H1 (cell line): ENCODE measurements at places on chromosomes 7 and 10.

- DNase-seq = no peak
These were observed 102.3 kb downstream of the MKX start for GRCh38 chr10:27643301-27643700.

DNA sequence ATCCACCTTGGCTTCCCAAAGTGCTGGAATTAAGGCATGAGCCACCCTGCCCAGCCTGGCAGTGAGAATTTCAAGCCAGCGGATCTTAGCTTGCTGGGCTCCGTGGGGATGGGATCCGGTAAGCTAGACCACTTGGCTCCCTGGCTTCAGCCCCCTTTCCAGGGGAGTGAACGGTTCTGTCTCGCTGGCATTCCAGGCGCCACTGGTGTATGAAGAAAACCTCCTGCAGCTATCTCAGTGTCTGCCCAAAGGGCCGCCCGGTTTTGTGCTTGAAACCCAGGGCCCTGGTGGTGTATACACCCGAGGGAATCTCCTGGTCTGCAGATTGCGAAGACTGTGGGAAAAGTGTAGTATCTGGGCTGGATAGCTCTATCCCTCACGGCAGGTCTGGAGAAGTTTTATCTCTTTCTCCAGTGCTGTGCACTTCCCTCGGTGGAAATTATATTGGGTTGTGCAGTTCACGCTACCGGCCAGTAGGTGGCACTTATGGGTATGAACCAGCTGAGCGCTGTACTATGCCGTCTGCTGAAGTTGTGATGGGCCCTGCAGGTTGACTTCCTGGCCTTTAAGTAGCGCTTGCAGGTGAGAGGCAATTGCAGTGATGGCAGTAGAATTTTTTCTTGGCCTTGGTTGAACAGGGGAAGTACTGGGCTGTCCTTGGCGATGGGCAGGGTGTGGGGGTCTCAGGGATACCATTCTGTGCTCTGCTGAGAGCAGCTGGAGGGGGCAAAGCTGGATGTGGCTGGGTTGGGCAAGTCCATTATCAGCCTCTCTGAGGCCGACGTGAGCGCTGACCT lies 138.0 kb upstream of the MTPN start:
- peak; percentile 31 for DNase-seq

GRCh38 chr7:146902728-146903127 lies 786.1 kb downstream of the CNTNAP2 start:
- DNase-seq = no peak

- no peak for DNase-seq
These were observed 6.0 kb downstream of the SKIDA1 start for GRCh38 chr10:21519397-21519933.

GRCh38 chr10:88980247-88980646 lies 10.4 kb upstream of the FAS start:
- no peak for DNase-seq

- DNase-seq = no peak
These were observed 44.5 kb downstream of the STARD3NL start for GRCh38 chr7:38222481-38223096.

DNA sequence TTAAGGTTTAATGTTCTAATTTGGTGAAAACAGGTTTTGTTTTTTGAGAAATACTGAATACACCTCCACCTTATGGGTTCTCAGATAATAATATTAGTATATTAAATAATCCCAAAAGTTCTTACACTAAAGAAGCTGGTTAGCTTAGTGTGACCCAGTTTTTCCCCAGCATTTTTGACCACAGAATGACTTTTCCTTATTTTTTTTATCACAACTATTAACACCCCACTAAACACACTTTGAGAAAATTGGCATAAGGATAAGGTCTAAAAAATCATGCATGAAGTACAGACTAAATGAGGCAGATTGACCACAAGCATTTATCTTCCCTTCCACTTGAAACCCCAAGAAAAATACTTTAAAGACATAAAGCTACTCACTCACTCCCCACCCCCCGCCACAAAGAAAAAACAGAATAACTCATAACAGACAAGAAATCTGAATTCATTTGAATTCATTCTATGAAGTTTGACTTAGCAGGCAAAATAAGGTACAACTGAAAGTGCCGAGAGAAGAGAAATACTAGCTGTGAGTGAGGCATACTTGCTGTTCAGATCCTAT lies 49.7 kb upstream of the WNT16 start:
- no peak for DNase-seq

DNA sequence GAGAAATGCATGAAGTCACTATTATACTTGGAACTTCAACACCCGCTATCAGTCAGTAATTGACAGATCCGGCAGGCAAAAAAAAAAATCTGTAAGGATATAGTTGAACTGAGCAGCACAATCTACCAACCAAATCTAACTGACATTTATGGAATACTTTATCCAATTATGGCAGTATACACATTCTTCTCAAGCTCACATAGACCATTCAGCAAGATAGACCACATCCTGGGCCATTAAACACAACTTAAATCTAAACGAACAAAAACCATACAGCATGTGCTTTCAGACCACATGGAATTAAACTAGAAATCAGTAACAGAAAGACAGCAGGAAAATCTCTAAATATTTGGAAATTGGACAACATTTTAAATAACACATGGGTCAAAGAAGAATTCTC lies 112.7 kb downstream of the MPP7 start:
- no peak for DNase-seq

DNA sequence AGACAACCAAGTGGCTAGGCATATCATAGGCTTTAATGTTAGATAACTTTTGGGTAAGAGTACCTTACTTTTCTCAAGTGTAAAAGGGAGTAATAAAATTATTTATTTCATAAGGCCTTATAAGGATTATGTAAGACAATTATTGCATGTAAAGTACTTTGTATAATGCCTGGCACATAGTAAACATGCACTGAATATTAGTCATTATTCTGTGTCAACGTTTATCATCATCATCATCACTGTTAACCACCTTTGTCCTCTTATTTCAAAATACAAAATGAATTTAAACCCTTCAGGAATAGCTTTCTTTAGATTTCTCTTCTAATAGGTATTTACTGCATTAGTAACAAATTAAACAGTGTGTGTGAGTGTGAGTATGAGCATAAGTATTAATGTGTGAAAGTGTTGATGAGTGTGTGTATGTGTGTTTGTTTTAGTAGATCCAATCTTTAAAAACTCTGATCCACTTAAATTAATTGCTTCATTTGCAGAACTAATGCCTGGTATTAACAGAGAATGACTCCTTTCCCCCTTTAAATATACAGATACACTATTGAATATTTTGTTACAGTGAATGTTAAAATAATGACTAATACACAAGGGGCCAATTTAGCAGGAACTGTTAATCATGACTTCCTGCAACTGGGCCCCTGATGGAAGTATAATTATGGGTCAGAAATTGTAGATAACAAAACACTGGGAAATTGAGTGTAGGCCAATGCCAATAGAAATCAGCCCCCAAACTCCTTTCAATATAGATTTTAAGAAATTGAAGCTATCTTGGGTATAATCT lies 213.3 kb upstream of the FZD8 start:
- no peak for DNase-seq

- no peak for DNase-seq
These were observed 40.9 kb downstream of the ARL5B start for GRCh38 chr10:18699849-18700840.

DNA sequence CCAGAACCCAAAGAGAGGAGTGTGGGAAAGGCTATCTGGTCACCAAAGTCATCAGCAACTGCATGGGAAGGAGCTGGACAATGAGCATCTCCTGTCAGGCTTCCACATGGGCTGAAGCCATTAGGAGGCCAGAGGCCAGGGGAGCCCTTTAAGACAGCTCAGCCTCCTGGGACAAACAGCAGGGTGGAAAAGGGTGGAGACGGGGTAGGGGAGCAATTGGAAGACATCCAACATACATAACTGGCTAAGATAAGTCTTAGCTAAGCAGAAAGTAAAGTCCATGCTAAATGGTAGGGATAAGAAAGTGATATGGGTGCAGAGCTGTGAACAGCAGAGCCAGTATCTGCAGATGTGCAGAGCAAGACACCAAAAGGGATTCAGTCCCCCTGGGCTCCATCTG lies 1.5 kb upstream of the OAT start:
- DNase-seq = no peak

GRCh38 chr7:135718794-135719437 lies 9.1 kb downstream of the SLC13A4 start:
- no peak for DNase-seq

GRCh38 chr7:155584261-155584660 lies 37.9 kb upstream of the CNPY1 start:
- no peak for DNase-seq

GRCh38 chr7:91165846-91166230 lies 98.4 kb upstream of the FZD1 start:
- DNase-seq = no peak

- no peak for DNase-seq
These were observed 347.5 kb upstream of the ZMIZ1 start for GRCh38 chr10:78721231-78721630.

GRCh38 chr10:77827366-77827765 lies 99.2 kb downstream of the DLG5 start:
- DNase-seq = no peak

DNA sequence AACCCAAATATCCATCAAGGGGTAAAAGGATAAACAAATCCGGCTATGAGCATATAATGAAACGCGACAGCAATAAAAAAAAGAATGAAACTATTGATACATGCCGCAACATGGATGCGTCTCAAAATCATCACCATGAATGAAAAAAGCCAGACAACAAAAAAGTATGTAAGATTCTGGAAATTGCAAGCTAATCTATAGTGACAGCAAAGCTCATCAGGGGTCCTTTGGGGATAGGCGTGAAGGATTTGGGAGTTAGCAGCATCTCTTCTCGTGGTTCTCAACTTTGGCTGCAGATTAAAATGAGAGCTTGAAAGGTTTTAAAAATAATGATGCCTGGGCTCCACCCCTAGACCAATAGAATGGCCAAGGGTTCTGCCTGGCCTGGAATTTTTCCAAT lies 46.0 kb upstream of the ELN start:
- no peak for DNase-seq

GRCh38 chr7:129489491-129489890 lies 12.8 kb upstream of the SMKR1 start:
- DNase-seq = no peak

DNA sequence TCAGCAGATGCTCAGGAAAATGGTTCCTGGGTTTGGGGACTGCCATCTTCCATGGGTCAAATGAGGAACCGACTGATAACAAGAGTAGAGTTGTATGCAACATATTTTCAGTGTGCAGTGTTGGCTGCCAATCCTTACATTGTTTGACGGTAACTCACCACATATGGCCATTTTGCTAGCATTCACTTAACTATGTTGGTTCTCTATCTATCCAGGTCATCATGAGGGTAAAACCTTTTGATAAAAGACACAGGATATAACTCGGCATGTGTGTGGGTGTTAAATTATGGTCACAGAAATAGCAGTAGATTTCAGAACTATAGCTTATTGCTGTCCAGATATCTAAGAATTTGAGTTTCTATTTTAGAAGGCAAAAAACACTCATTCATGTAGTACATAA lies 140.7 kb upstream of the AOAH start:
- DNase-seq = no peak

DNA sequence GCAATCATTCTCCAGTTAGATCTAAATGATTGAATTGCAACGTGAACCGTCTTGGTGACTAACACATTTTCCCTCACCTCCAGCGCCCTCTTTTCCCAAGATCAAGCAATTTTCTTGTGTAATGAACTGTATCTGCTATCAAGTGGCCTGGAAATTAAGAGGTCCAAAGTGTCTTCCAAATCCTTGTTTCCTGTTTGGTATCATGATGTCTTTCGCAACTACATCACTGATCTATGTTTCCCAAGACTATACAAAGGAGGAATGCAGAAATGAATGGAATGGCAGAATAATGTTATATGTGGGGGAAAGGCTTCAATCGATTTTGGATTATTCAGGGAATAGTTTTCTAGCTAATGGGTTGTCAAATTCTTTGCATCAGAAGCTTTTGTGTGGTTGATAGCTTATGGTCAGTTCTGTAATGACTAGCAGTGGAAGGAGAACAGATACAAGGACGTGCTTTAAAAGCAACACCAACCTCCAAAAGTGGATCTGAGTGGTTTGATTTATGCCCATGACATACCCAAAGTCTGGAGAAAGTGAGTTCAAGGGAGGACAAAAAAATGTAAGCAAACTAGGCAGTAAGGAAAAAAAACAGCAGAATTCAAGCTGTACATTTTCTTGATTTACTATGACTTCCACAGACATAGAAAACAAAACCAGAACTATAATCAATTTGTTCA lies 14.6 kb upstream of the ZEB1 start:
- DNase-seq = no peak

GRCh38 chr10:93813507-93814465 lies 56.0 kb downstream of the LGI1 start:
- peak; percentile 41 for DNase-seq

DNA sequence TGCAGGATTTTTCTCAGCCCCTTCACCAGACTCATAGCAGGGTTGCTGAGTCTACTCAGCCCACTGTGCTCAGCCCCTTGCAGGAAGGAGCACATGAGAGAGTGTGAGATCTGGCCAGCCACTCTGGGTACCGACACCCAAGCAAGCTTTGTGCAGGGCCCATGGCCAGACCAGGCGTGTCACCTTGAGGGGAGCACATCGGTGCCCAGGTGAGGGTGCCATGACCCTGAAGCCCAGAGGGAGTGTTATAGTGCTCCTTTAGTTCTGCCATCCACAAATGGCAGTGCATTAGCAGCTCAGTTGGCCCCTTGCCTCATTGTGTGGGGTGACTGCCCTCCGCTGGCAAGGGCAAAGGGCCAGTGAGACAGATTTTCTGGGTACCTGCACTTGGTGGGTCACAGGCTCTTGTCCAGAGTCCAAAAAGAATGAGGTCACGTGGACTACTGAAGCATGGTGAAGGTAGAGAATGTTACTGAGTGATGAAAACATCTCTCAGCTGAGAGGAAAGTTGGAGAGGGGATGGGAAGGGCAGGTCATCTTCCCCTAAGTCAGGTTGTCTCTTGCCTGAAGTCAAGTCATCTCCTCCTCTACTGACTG lies 181.8 kb downstream of the MACC1 start:
- DNase-seq = no peak

GRCh38 chr7:158411232-158411950 lies 176.2 kb downstream of the PTPRN2 start:
- no peak for DNase-seq

GRCh38 chr7:129952086-129952652 lies 591 bp downstream of the UBE2H start:
- DNase-seq = no peak

GRCh38 chr10:132630666-132631337 lies 93.2 kb downstream of the INPP5A start:
- DNase-seq = no peak

- no peak for DNase-seq
These were observed 152.8 kb downstream of the SGMS1 start for GRCh38 chr10:50470798-50471582.

- DNase-seq = no peak
These were observed 1.1 kb downstream of the RALA start for GRCh38 chr7:39624442-39624807.

GRCh38 chr7:128859232-128860157 lies 3.2 kb upstream of the ATP6V1F start:
- DNase-seq = no peak

DNA sequence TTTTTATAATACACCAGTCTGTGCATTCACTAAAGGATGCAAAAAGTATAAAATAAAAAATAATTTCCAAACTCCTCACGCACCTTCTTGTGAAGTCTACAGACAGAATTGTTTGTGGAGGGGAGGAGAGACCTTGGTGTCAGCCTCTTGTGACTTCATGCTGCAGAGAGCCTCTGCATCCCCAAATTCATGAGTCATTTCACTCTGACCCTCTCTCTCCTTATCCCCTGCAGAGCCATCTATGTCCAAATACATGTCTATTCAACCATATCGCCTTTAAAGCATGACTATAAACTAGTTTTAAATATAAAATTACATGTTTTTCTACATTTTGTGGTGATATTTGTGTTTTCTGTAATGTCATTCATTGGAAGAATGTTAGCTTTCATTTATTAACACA lies 6.0 kb downstream of the CREB5 start:
- DNase-seq = no peak
